Activated T-cell treated with anti-CD3 and anti-CD28 coated beads, Interleukin-2, amount 50 U/mL, for 48 hours (primary cell): ENCODE measurements at places on chromosomes 4 and X.

DNA sequence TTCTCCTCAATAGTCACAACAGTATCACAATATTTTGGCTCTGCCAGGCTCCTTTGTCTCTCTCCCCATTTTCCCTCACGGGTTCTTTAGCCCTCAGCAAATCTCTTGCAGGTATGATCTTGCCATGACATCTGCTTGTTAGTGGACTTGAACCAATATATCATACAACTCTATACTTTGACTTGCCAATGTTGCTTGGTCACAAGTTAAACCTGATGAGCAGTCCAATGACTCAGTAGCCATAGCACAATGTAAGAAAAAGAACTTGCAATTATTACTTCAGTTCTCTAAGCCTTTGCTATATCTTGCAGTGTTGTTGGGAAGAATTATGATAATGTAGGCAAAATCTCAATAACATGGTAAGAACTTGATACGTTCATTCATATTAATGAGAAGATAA lies 174.6 kb upstream of the NRK start:
- DNase-seq, result no peak

DNA sequence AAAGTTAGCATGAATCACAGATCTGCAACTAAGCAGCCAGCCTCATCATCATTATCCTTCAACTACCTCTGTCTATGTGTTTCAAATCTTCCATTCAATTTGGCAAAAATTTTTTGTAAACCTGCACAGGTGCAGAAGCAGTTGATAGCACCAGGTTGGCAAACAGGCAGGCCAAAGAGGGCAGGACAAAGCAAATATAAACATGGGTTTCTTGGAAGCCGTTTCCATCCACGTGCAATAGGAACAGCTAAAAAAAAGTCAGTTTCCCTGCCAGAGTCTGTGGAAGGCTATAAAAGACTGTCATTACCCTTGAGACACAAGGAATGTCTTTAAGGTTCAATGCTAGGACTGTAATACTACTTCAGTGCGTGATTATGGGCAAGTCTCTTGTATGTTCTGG lies 253.2 kb downstream of the PDHA2 start:
- DNase-seq, result no peak

GRCh38 chr4:180430283-180430682 lies 1812.9 kb upstream of the TENM3 start:
- DNase-seq, result no peak

DNA sequence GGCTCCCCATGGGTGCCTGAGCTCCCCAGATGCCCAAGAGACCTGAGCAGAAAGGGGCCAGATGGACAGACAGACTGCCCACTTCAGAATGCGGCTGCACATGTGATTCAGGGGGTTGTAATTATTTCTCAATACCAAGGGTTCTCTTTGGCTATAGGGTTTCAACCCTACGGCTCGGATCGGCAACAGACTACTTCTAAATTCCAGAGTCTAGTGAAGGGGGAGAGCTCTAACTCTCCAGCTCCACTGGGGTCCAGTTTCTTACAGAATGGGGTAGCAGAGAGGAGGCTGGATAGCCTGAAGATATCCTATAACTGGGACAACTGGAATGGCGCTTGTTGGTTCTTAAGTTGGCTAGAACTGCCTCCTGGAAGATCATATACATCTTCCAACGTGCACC lies 136.3 kb downstream of the MGST2 start:
- DNase-seq, result no peak

- DNase-seq, result no peak
Measured at GRCh38 chr4:176784816-176785215, 7.9 kb downstream of the VEGFC start.

DNA sequence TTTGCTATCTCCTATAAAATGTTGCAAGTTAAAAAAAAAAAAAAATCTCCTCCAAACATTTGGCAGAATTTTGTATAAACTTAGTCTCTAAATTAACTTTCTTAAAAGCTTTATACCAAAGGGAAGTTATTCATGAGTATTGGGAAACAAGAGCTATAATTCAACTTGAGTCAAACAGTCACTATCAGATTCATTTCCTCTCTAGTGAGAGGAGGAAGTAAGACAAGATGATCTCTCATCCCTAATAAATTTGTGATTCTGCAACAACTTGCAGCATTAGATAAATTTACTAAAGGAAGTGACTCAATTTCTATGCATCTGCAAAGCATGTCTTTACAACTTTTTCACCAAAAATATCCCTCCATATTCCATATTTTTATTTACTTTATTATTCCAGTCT lies 135.4 kb upstream of the GNPDA2 start:
- no peak for DNase-seq

DNA sequence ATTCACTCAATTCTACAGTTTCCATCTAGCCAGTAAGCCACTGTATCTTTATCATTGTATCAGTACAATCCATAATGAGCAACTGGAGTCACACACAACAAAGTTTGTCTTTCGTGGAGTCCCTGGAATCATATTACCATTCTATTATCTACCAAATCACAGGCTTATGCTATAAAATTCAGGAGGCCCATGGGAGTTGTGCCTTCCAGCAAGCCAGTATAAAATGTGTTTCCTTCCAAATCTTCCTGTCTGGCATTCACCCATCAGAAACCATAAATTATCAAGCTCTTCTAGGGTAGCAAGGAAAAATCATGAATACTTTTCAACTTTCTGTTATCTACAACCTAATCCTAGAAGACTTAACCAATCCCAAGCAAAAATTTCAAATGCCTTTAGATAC lies 1383.3 kb upstream of the PCDH7 start:
- DNase-seq, result no peak

DNA sequence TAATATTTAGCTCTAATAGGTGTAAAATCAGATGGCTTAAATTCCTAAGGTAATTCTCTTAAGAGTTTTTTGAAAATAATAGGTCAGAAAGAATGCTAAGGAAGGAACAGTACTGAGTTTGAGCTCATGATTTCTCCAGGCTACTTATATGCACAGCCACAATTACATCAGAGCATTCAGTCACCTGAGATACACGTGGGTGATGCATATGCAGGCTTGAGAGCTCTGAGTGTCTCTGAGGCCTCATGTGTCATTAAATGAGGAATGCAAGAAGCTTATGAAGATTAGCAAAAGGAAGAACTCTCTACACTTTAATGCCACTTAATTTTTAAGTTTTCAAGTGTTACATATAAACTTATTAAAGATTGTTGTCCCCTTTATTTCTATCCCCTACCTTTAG lies 124.0 kb upstream of the STIM2 start:
- no peak for DNase-seq

DNA sequence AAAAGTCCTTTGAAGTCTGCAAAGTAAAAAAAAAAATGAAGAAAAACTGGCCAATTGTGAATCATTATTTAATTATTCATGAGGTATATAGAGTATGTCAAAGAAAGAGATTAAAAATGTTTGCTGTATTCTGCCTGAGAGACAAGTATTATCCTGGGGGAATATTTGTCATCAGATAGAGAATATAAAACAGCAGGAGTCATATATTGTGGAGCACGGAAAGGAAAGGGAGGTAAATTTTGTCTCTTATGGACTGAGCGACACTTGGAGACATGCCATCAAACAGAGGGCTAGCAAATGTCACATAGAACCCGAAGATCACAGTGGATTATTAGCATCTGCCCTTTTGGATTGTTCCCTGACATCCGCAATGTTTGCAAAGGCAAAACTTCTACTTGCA lies 39.2 kb upstream of the FAT1 start:
- no peak for DNase-seq

DNA sequence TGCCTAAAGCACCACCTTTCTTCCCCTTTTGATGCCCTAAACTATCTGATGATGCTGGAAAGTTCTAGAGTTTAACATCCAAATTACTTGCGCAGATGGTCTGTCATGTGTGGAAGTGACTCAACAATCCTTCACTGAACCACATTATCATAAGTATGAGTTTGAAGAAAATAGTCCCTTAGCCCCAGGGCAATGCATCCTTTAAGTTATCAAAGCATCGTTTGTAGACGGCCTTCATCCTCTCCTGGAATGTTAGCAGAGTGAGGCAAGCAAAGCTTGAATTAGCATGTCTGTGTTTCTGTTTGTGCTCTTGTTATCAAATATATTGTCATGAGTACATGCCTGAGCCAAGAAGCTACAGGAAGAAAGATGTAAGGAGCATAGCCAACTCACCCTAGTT lies 570.9 kb downstream of the MID1IP1 start:
- DNase-seq, result no peak

DNA sequence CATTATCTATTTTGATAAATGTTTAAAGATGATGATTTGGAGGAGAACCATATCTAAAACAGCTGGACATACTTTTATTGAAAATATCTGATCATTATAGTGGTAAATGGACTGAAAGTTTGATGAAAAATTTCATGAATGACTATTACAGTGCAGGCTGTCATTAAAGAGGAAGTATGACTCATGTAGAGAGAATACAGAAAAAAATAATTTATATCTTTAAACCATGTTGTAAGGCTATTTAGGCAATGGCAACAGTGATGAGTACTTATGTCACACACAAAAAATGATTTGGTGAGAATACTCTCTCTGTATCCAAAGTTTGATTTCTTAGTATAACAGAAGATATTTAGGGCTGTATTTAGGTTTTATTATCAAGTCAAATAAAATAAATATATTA lies 3.9 kb upstream of the GLRB start:
- DNase-seq, result no peak

GRCh38 chrX:53317365-53318069 lies 36.1 kb upstream of the IQSEC2 start:
- DNase-seq, result peak; percentile 83

GRCh38 chr4:11049001-11049400 lies 364.4 kb upstream of the CLNK start:
- no peak for DNase-seq

- no peak for DNase-seq
Measured at GRCh38 chr4:185212581-185212980, 3.2 kb downstream of the SNX25 start.

DNA sequence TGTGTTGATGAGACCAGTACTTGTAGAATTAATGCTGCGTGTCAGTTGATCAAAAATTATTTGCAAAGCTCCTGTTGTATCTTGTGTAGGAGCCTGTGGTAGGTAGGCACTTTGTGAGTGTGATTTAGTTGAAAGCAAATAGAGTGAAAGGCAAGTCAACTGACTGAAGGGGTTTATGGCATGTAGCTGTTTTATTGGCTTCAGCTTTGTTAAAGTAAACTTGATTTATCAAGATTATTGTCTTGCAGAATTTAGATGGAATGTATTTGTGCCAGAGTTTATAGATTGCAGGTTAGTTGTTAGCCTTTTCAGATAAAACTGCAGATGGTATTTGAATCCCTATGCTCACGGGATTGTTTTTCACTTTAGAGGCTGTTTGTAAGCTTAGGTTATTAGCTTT lies 128.0 kb downstream of the FRAS1 start:
- no peak for DNase-seq

DNA sequence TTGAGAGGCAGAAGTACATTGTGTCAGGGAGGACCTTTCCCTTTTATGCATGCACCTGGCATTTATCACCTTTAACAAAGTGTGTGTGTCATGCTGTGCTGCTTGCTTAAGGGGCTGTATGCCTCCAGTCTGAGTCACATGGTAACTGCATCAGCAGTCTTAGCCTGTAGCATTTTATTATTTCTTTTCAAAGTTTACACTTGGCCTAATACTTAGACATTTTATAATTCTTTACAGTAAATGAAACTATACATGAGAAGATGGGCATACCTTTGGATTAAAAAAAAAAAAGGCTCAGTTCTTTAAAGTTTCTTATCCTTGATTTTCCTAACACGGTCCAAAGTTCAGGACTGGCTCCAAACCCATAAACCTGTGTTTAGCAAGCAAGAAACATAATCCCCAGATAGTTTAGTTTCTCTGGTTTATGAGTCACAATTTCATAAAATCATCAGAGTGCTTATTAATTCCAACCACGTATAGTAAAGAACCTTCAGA lies 14.6 kb downstream of the NPNT start:
- DNase-seq, result no peak
